Ureter (tissue), 1 donor: ENCODE measurements at places on chromosomes 3 and 15. TPM values are rescaled to one million over a fixed set of nuclear protein-coding genes. Genes with fewer than 3 reads are reported as not detected.

DNA sequence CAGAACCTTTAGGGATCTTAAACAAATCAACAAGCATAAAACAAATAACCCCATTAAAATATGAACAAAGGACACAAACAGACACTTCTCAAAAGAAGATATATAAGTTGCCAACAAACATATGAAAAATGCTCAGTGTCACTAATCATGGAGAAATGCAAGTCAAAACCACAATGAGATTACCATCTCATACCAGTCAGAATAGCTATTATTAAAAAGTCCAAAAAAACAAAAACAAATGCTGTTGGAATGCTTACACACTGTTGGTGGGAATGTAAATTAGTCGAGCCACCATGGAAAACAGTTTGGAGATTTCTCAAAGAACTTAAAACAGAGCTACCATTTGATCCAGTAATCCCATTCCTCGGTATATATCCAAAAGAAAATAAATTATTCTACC, 423.6 kb downstream of the OTOL1 start:
- no peak for DNase-seq

The GOLGA6A gene
- not detected for total RNA-seq

The ARIH1 gene
- 163 TPM for total RNA-seq

- no peak for DNase-seq
These were observed 217.4 kb upstream of the CD96 start for GRCh38 chr3:111324645-111325044.

GRCh38 chr15:22893881-22894280, 55.4 kb downstream of the NIPA2 start:
- DNase-seq = no peak

The HYKK gene
- 12.5 TPM for total RNA-seq

The CMTM8 gene
- 5.7 TPM for total RNA-seq

DNA sequence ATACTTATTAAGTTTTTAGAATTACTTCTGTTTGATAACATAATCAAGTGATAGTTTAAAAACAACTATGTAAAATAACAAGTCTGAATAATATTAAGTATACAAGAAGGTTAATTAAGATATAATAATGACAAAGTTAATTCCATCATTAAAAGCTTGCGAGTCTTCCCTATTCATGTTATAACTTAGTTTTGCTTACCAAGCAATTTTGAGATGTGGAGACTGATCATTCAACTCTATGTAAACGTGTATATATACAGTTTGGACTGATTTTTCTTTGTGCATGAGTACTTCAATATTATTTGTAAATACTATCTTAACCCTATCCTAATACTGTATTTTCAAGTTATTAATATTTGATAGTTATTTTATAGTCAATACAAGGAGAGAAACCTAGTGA, 870.9 kb downstream of the GBE1 start:
- DNase-seq = no peak

The SKOR1 gene
- 0.60 TPM for total RNA-seq

- DNase-seq = no peak
These were observed 62.2 kb downstream of the CASR start for GRCh38 chr3:122245513-122246174.

- no peak for DNase-seq
These were observed 17.3 kb downstream of the LTF start for GRCh38 chr3:46447228-46447985.

The CA12 gene
- 114 TPM for total RNA-seq

The MORC1 gene
- not detected for total RNA-seq

DNA sequence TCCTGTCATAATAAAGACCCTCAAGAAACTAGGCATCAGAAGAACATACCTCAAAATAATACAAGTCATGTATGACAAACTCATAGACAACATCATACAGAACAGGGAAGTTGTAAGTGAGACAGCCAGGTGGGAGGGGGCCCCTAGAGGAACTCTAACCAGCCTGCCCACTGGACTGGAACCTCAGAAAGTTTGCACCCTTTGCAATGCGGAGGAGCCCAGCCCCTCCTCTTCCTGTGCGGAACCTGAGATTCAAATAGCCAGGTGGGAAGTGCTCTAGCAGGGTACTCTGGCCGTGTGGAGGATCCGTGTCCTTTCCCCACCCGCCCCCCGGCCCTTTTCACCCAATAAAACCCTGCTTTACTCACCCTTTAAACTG, 387.0 kb upstream of the CBLB start:
- DNase-seq = no peak

GRCh38 chr3:98513736-98514135, 9.0 kb downstream of the CLDND1 start:
- DNase-seq = no peak

- no peak for DNase-seq
These were observed 964.7 kb downstream of the TUSC7 start for GRCh38 chr3:117674321-117674720.

The RBMS3 gene
- 79.3 TPM for total RNA-seq

DNA sequence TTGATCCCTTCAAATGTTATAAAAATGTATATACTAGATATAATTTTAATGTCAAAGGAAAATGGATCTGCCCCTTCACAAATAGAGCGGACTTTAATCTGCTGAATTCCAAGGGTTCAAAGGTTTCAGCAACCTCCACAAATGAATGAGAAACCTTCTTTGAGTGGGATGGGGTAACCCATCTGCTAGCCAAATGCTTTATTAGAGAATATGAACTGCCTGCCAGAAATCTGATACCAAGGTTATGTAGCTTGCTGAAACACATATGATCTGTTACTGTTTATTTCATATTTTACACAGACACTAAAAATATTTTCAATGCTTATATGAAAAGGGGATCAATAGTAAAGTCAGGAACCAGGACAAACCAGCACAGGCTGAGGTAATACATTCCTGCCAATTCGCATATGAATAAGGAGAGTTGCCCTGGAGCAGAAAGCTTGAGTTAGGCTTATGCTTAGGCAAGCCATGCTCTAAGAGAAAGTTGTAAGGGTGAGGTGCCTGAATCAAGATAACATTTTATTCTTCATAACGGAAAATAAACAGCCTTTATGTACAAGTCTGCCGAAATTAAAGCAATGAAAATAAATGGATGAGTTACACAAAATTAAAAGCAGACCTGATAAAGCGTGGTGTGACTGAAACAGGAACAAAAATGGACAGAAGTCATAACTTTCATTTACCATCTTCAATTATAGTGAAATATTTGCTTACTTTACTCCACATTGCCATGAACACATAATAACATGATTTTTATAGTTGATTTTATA, 26.5 kb downstream of the PLOD2 start:
- DNase-seq = no peak

The PLIN1 gene
- total RNA-seq = 4.6 TPM

DNA sequence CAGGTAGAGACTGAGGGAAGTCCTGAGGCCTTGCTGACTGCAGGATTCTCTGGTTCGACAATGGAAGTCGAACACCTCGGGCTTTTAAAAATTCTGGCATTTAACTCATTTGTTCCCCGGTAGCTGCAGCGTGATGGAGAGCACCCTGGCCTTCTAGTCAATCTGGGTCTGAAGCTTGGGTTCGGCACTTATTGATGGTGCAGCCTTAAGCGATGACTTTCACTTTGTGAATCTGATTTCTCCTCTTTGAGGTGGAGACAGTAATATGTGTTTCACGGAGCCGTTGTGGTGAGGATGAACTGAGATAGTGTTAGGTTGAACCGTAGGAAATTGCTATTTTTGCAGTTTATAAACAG, 621 bp upstream of the PARP6 start:
- DNase-seq = no peak

- DNase-seq = no peak
These were observed 113.2 kb downstream of the RFTN1 start for GRCh38 chr3:16400106-16400931.

GRCh38 chr3:61857297-61857696, 295.9 kb downstream of the PTPRG start:
- no peak for DNase-seq

- DNase-seq = no peak
These were observed 2.8 kb downstream of the EIF2AK4 start for GRCh38 chr15:39936681-39937080.

The C3orf52 gene
- total RNA-seq = 50.2 TPM

- no peak for DNase-seq
These were observed 773 bp downstream of the LINGO1 start for GRCh38 chr15:77631745-77632533.
